ENCODE measurements at places on chromosomes 7 and 10. TPM values are rescaled to one million over a fixed set of nuclear protein-coding genes. Genes with fewer than 3 reads are reported as not detected.

Gene NKX2-3
- not detected for total RNA-seq

Gene CNPY1
- total RNA-seq = not detected

Gene SOSTDC1
- total RNA-seq = 1.1 TPM

Gene FAM241B
- total RNA-seq = not detected

Gene HGF
- total RNA-seq = 78.2 TPM

Gene NUTM2D
- total RNA-seq = 0.56 TPM

Gene MLXIPL
- not detected for total RNA-seq

Gene SEMA3A
- total RNA-seq = 46.8 TPM

Gene LRIT1
- total RNA-seq = not detected

Gene FEZF1
- not detected for total RNA-seq

Gene TMEM140
- 0.64 TPM for total RNA-seq

Gene SLC18A3
- not detected for total RNA-seq

Gene GNGT1
- total RNA-seq = not detected

Gene MKX
- 0.26 TPM for total RNA-seq

Gene ICA1
- total RNA-seq = 3.1 TPM

Gene GSDME
- total RNA-seq = 6.5 TPM

Gene GDF2
- not detected for total RNA-seq

Gene VOPP1
- total RNA-seq = 43.1 TPM

Gene HPS6
- 40.9 TPM for total RNA-seq

Gene FBXO24
- 0.65 TPM for total RNA-seq

Gene NRAP
- total RNA-seq = not detected

Gene TRIM56
- 9.2 TPM for total RNA-seq

Gene MBL2
- not detected for total RNA-seq

Gene FGL2
- 1.9 TPM for total RNA-seq

Gene TBC1D12
- total RNA-seq = 7.8 TPM

Gene NME8
- total RNA-seq = not detected

Gene MAGI2
- 3.7 TPM for total RNA-seq

Gene GPR15LG
- not detected for total RNA-seq

Gene LRRTM3
- total RNA-seq = not detected

Gene BLNK
- not detected for total RNA-seq

Gene FAM25A
- not detected for total RNA-seq

Gene ASZ1
- 0.24 TPM for total RNA-seq

Gene DPYSL4
- total RNA-seq = 12.3 TPM

Gene GBX1
- not detected for total RNA-seq

Gene ZNF777
- total RNA-seq = 12.3 TPM

Gene PRRT4
- 0.16 TPM for total RNA-seq
